Activated T-helper 2 cell treated with anti-CD3 and anti-CD28 coated beads, Interferon-gamma antibody, Interleukin-2, Interleukin-4, amounts not matched to agents 10 μg/mL and 5 μg/mL and 100 μg/mL, durations not matched to agents 14 hours and 24 hours and 36 hours (primary cell): ENCODE measurements at places on chromosomes 6 and 20. TPM values are rescaled to one million over a fixed set of nuclear protein-coding genes. Genes with fewer than 3 reads are reported as not detected.

DNA sequence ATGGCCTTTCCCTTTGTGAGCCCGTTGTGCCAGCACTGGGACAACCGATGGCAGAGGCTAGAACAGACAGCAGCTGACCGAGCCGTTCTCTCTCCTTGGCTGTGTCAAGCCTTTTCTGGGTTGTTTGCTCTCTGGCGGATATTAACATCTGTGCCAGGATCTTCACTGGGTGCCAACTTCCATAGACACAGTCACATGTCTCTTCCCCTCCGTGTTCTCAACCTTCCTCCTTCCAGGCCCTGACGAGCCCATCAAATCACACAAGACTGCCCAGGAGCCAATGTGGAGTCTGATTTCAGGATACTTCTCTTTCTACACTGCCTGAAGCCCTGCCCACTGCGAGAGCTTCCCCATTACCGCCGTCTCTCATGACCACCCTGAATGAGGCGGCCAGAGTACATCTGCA, 111.0 kb upstream of the RALGAPA2 start:
- DNase-seq = no peak

- no peak for DNase-seq
Observed at GRCh38 chr6:20182926-20183521, 29.2 kb downstream of the MBOAT1 start.

GRCh38 chr6:104218116-104218515, 641.6 kb downstream of the HACE1 start:
- DNase-seq = no peak

GRCh38 chr20:32018269-32019155, 8.3 kb downstream of the CCM2L start:
- DNase-seq = peak; percentile 33

DNA sequence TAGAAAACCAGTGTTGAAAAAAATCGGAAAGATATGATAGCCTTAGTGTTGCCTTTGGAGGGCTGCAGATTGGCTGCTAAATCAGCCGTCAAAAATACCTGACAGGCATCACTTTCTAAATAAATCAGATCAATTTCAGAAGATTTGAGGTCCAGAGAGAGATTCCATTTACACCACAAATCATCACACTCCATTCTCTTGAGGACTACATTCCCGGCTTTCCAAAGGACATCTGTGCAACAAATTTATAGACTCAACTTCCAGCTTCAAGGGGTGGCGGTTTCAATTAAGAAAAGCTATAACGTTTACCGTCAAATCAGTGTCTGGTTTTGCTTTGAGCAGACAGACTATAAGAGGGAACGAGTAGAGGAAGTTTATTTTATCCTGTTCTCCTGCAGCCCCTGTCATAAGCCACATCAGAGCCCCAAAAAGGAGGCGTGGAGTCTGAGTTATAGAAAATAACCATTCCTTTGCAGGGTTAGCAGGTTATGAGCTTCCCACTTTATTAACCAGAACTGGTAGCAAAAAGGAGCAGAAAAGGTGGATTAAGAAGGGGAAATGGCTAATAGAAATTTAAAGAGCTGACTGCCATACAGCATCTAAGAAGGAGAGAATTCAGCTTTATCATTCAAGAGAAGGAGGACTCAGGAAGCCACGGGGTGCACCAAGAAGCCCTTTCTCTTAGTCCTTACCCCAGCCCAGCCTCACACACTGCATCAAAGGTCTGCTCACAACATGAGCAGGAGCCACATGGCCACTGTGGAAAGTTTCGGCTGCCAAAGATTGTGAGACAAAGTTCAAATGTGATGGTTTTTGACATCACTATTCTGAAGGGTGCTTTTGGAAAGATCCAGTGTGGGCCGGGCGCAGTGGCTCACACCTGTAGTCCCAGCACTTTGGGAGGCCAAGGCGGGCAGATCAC, 12.9 kb upstream of the UQCC2 start:
- DNase-seq = no peak

DNA sequence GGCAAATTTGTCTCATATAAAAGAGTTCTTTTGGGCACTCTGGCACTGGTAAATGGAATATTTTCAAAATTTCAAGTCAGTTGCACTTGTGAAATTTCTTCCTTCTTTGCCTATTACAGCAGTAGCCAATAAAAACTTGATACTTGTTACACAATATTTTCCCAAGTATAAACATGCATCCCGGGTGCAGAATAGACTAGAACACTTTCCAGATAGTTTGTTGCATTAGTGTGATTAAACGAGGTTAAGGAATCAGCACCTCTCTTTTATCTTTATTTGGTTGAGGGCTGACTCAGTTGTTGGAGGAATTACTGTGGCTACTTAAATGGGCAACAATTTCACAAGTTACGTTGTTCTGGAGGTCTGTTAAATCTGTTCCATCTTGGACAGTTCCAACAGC, 467.5 kb downstream of the CDKAL1 start:
- no peak for DNase-seq

GRCh38 chr20:3067139-3068014, 4.0 kb upstream of the OXT start:
- DNase-seq = no peak

DNA sequence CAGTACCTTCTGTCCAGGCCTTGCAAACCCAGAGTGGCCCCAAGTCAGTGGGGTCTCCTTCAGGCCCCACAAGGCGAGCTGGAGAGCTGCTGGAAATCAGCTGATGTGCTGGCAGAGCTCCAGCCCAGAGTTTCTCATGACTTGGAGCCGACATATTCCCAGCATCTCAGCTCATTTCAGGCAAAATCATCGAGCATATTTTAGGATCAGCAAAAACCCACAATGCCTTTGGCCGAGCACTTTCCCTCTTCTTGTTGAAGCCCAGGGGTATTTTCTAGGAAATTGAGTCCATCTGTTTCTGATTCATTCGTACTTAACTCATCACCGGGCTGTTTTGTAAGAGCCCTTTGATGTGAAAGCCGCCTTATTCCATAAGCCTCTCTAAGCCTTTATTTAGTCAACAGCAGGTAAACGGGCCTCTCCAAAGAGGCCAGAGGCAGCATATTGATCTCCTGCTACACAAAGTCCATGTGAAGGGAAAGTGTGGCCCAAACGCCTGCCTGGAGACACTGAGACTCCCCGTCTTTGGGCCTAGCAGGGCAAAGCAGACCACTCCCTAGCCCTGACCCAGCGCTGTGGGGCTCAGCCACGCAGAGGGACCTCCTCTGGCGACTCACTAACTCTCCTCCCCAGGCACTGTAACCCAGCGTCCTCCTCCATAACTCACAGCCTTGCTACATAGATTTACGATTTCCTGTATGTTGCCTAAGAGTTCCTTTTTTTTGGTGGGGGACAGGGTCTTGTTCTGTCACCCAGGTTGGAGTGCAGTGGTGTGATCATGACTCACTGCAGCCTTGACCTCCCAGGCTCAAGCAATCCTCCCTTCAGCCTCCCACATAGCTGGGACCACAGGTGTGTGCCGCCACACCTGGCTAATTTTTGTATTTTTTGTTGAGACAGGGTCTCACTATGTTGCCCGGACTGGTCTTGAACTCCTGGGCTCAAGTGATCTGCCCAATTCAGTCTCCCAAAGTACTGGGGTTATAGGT, 12.1 kb upstream of the C20orf203 start:
- no peak for DNase-seq

DNA sequence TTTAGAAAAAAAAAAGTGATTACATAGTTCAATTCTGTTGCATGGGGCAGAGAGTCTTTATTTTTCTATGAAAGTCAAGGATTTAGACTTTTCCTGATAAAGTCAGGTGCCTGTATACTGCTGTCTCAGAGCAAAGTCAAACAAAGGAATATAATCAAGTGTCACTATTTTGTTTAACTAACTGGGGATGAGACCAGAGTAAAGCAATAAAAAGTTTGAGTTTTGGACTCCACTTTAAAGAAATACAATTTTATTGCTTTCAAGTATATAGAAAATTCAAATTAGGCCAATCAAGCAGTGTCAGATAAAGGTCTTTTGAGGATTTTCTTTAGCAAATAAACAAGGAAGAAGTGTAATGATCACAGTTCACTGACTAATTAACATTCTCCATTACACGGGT, 48.7 kb upstream of the MYLIP start:
- DNase-seq = no peak

DNA sequence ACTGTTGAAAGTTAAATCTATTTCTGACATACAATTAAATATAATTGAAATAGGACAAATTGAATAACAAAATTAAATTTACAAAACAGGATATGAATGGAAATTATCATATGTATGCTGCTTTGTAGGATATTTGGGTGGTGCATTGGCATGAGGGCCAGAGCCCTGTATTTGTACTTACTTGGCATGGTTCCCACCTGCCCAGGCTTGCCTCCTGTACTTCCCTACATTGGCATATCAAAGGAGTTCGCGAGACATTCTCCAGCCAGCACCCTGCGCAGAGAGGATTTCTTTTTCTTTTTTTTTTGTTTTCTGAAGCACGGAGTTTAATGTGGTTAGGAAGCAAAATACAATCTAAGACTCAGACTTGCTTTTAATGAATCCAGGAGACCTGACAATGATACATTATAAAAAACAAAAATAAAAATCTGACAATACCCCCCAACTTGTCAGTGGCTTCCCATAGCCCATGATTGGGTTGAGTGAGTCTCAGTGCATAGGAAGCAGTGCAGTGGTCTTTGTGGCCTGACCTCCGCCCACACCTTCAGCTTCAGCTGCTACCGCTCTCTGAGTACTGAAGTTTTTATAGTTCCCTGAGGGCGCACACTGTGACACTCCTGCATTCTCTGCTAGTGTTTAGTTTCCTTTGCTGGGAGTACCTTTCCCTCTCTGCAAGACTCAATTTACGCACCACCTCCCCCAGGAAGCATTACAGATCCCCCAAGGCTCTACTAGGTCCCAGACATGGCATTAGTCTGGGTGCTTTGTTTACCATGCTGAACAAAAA, 440.8 kb downstream of the UTRN start:
- DNase-seq = no peak

GRCh38 chr6:38146021-38146733, 326.6 kb downstream of the ZFAND3 start:
- no peak for DNase-seq

GRCh38 chr20:58361481-58362205, 27.4 kb upstream of the VAPB start:
- no peak for DNase-seq

DNA sequence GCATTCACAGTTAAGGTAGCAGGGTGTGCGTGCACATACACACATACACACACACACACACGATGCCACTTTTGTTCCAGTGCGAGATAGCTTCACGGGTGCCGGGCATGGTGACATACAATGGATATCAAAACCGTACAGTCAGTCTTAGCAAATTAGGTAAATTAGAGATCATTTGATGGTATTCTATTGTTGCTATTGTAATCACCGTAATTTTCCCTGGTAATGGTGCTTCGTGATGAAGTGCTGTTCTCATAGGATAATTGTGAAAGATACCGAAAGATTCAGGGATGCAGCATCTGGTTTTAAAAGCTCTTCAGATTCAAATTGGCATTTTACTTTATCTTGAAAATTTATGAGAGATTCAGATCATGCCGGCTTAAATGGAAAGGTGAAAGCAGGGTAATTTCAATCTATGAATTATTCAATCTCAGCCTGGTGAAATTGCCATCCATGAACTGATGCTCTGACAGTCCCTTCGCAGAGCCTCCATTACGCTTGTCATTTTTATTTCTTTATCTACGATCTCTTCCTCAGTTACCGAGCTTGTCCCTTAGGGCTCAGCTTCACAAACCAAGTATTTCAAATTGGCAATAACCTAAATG, 71.3 kb upstream of the SOX4 start:
- DNase-seq = no peak

DNA sequence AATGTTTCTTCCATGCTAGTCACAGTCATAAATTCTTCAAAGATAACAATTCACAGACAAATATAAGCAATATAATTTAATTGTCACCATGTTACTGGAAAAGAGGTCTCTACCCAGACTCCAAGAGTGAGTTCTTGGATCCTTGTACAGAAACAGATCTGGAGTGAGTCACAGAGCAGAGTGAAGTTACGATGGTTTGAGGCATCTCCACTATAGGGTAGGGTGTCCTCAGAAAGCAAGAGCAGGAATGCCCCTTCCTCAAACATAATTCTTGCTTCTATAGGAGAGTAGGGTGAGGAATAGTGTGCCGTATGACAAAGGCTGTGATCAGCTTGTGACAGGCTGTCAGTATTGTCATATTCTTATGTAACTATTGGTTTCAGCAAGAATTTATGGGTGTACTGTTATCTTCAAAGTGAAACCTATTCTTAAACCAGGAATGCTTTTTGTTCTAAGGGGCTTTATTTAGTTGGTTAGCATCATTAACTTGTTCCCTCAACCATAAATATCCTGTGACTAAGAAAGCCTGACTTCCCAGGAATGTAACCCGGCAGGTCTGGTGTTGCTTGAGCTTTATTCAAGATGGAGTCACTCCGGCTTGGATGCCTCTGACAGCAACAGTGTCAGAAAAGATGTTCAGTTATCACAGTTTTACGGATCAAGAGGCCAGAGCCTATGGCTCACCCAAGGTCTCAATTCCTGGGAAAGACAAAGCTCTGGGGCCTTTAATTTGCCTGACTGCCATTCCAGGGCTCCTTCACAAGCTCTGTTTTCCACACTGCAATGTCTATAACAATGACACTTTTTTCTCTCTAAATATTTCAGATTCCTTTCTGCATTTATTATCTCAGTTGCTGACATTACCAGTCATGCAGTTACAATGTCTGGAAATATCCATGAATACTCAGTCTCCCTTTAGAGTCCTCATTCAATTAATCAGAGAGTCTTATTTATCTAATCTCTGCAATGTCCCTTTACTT, 298.6 kb downstream of the C6orf118 start:
- no peak for DNase-seq

GRCh38 chr20:45745015-45745414, 22.9 kb downstream of the SPINT4 start:
- no peak for DNase-seq

- DNase-seq = no peak
Observed at GRCh38 chr6:126721581-126722160, 381.8 kb downstream of the CENPW start.

- DNase-seq = no peak
Observed at GRCh38 chr6:123415844-123416468, 220.8 kb downstream of the TRDN start.

- DNase-seq = no peak
Observed at GRCh38 chr20:29743101-29743931, 1514.1 kb upstream of the DEFB115 start.

DNA sequence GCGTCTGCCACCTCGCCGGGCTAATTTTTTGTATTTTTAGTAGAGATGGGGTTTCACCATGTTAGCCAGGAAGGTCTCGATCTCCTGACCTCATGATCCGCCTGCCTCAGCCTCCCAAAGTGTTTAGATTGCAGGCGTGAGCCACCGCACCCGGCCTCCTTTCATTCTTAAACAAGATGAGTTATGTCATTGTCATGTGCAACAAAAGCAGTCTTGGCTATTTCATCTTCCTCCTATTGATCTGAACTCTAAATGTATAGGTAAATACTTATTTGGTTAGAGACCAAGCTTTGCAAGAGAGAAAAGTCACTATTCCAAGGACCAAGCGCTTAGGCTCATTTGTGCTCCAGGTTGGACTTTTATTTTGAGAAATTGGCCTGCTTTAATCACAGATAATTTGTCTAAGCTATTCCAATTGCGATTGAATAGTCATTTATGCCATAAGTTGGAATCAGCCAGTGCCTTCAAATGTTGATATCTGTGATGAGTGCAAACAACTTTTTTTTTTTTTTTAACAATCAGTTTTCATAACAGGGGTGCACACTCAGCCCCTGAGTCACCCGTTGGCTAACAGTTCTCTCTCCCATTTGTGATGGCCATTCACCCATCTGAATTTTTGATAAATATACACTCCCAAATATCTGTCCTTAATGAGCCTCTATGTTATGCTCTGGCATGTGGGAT, 167.3 kb downstream of the BCAS1 start:
- no peak for DNase-seq

The MOG gene
- total RNA-seq = not detected in 2 replicates

The ZSCAN26 gene
- 6.1 and 7.7 TPM in 2 replicates for total RNA-seq

The BTNL2 gene
- total RNA-seq = not detected in 2 replicates

The SNHG17 gene
- total RNA-seq = 78.7 and 83.7 TPM in 2 replicates

The PAK5 gene
- not detected in 2 replicates for total RNA-seq

The RIOK1 gene
- total RNA-seq = 44.4 and 53.3 TPM in 2 replicates

The SIGLEC1 gene
- total RNA-seq = not detected in 2 replicates
